ENCODE measurements at places on chromosomes 7 and 10. TPM values are rescaled to one million over a fixed set of nuclear protein-coding genes. Genes with fewer than 3 reads are reported as not detected.

DNA sequence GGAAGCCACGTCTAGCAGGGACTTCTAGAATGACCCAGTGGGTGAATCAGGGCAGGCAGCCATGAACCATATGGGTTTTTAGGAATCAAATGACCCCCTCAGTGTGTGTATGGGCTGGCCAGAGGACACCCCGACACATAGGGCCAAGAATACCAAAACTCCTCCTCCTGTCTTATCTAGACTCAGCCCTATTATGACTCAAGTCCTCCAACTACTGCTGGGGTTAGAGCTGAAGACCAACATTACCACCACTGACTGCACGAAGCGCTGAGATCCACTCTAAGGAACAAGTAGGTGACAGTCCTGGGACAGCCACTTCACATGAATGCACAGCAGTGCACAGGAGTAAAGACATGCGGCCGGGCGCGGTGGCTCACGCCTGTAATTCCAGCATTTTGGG is 11.5 kb upstream of the SVOPL start:
- no peaks in the 10 kb centered on the region for H3K4me1 ChIP-seq
- no peaks in the 10 kb centered on the region for H3K27me3 ChIP-seq
- no peak overlapping the region for H3K27ac ChIP-seq

GRCh38 chr10:69213591-69214311 is 6.4 kb upstream of the HKDC1 start:
- H3K27ac ChIP-seq, result no peak overlapping the region
- DNase-seq, result no peak
- no peak overlapping the region for H3K4me3 ChIP-seq
- peaks cover 7% of the 10 kb centered on the region for H3K36me3 ChIP-seq
- H3K4me1 ChIP-seq, result no peaks in the 10 kb centered on the region

GRCh38 chr7:4638781-4639575 is 43.1 kb upstream of the FOXK1 start:
- H3K4me3 ChIP-seq, result no peak overlapping the region
- H3K4me1 ChIP-seq, result peaks cover 14% of the 10 kb centered on the region
- H3K27me3 ChIP-seq, result no peaks in the 10 kb centered on the region
- DNase-seq, result no peak
- H3K36me3 ChIP-seq, result no peaks in the 10 kb centered on the region

GRCh38 chr10:62348029-62348428 is 26.1 kb upstream of the ZNF365 start:
- H3K4me1 ChIP-seq, result no peaks in the 10 kb centered on the region
- H3K27me3 ChIP-seq, result no peaks in the 10 kb centered on the region
- no peak overlapping the region for H3K4me3 ChIP-seq
- H3K36me3 ChIP-seq, result no peaks in the 10 kb centered on the region

- no peaks in the 10 kb centered on the region for H3K36me3 ChIP-seq
- no peak for DNase-seq
- H3K4me1 ChIP-seq, result no peaks in the 10 kb centered on the region
- no peak overlapping the region for H3K27ac ChIP-seq
- no peak overlapping the region for H3K4me3 ChIP-seq
Observed at GRCh38 chr7:1330801-1331425, 98.2 kb downstream of the UNCX start.

GRCh38 chr7:158887594-158887993 is 31.2 kb downstream of the DYNC2I1 start:
- H3K4me1 ChIP-seq, result no peaks in the 10 kb centered on the region
- no peak overlapping the region for H3K27ac ChIP-seq
- no peak for DNase-seq

DNA sequence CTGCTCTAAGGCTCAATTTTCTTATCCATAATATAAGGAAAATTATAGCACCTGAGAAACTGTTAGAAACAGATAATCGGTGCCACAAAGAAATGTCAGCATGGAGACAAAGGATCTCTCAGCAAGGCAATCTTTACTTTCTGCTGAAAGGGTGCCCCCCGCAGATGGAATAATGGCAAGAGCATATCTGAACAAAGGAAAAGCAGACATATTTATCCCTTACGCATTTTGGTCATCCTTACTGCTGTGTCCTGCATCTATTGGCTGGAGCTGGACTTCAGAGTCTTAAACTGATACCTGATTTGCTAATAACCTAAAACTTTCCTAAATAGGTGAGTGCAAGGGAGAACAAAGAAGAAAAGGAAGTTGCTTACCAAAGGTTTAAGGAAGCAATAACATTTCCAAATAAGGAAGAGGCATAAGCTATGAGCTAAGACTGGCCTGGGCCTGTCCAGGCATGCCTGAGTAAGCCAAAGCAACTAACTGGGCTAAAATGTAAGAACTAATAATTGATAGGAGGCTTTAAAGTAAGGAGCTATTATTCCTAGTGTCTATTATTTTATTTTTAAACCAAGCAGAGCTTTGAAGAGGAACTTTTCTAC is 39.6 kb upstream of the ELMO1 start:
- no peak overlapping the region for H3K27ac ChIP-seq
- H3K4me3 ChIP-seq, result no peak overlapping the region
- no peak for DNase-seq
- H3K27me3 ChIP-seq, result no peaks in the 10 kb centered on the region

GRCh38 chr7:21185653-21186265 is 242.1 kb upstream of the SP4 start:
- H3K27ac ChIP-seq, result no peak overlapping the region
- no peak for DNase-seq
- no peaks in the 10 kb centered on the region for H3K27me3 ChIP-seq

GRCh38 chr7:116493449-116493848 is 6.1 kb upstream of the CAV2 start:
- H3K4me1 ChIP-seq, result peaks cover 30% of the 10 kb centered on the region
- H3K4me3 ChIP-seq, result no peak overlapping the region
- no peaks in the 10 kb centered on the region for H3K36me3 ChIP-seq
- H3K27me3 ChIP-seq, result no peaks in the 10 kb centered on the region

DNA sequence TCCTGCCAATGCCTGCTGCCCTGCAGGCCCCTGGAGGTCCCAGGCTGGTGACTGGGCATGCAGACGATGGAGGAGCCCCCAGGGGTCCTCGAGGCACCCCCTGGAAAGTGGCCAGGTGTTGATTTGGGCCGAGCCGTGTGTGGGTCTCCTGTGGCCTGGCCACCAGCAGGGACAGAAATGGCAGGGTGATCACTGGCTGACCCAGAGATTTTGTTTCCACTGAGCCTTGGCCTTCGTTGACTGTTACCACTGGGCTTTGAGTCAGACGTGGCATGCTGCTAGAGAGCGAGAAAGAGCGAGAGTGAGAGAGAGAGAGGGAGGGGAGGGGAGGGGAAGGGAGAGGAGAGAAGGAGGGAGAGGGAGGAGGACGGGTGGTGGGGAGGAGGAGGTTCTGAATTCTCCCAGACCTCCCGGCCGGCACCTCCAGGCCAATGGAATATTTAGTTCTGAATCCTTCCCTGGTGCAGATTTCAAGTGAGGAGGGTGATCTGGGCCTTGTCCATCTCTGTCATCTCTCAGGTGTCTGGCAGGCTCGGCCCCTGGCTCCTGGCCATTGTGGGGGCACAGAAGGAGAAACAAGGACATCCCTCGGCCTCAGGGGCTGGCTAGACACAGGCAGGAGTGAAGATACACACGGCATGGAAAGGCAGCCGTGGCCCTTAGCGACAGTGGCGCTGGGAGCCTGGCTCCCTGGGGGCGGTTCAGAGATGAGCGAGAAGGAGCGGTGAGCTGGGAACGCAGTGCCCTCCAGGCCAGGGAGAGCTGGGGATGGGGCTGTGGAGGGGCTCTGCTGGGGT is 58.2 kb downstream of the GLRX3 start:
- no peaks in the 10 kb centered on the region for H3K27me3 ChIP-seq
- H3K27ac ChIP-seq, result no peak overlapping the region
- DNase-seq, result no peak
- H3K4me3 ChIP-seq, result no peak overlapping the region
- H3K36me3 ChIP-seq, result no peaks in the 10 kb centered on the region
- peaks cover 14% of the 10 kb centered on the region for H3K4me1 ChIP-seq

GRCh38 chr10:102102421-102102820 is 17.7 kb downstream of the LDB1 start:
- no peaks in the 10 kb centered on the region for H3K4me1 ChIP-seq
- H3K27ac ChIP-seq, result no peak overlapping the region
- H3K27me3 ChIP-seq, result no peaks in the 10 kb centered on the region
- H3K4me3 ChIP-seq, result no peak overlapping the region
- DNase-seq, result no peak

- no peaks in the 10 kb centered on the region for H3K36me3 ChIP-seq
- peaks cover 35% of the 10 kb centered on the region for H3K4me1 ChIP-seq
- no peaks in the 10 kb centered on the region for H3K27me3 ChIP-seq
- no peak overlapping the region for H3K4me3 ChIP-seq
Observed at GRCh38 chr7:17560516-17560915, 262.1 kb downstream of the AHR start.

The HMX2 gene
- not detected for total RNA-seq

The SMIM30 gene
- total RNA-seq, result 14.6 TPM

The HBP1 gene
- total RNA-seq, result 91.3 TPM

The AKR1C8 gene
- not detected for total RNA-seq

The CDHR3 gene
- 30.1 TPM for total RNA-seq

Measured in stomach (tissue), 19 donors.